ENCODE measurements at places on chromosomes 5 and 9.

GRCh38 chr5:141867139-141867538, 11.1 kb downstream of the PCDH1 start:
- DNase-seq = no peak

DNA sequence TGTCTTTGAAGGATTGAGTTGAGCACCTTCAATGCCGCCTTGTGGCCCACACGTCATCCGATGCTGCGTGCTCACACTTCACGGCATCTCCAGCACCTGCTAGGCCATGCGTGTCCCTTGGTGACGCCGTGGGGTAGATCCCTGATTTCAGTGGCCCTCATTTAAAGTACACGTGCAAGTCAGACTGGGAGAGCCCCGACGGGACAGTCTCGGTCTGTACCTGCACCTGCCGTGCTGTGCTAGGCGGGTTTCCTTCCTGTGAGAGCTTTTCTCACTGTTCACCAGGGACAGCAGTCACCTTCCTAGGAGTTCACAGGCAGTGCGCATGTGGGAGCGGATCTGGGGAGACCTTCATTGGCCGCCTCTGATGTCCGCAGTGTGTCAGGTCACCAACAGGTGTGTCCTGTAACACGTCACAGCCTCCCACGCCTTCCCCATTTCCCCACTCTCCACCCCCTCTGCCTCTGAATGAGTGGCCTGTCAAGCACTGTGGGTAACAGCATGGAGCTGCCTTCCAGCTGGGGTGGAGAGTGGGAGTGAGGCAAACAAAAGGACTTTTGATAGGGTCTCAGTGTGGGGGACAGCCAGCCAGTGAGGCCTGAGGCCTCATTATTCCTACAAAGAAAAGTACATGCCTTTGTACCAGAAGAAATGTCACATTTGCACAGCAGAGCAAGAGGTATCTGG, 236.4 kb downstream of the FANCC start:
- DNase-seq = no peak

DNA sequence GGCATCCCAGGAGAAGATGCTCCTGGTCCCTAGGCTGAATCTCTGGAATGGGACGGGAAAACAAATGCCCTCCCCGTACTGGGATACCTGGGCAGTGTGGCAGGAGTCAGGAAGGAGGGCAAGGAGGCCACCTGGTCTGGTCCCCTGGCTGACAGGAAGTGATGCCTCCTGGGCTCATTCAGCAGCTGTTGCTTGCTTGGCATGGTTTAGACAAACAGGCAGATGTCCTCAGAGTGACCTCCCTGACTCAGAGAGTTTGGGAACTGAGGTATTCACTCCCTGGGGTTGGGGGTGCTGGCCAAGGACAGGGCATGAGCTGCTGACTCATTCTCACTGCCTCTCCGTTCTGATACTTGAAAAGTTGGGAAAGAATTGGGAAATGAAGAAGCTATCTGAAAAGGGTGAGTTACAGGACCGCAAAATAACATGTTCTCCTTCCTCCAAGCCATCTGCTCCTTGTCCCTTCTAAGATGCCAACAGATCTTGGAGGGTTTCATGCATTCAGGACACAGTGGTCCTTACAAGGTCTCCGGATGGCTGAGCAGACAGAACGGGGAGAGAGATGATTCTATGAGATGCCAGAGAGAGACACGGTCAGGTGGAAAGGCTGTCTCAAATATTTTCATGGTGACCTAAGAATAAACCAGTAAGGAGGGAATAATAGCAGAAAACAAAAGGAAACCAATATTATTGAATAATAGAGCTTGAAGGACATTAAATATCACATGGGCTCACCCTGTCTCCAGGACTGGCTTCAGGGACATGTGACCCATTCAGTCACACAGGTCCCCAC, 534.5 kb downstream of the BNC2 start:
- DNase-seq = no peak

GRCh38 chr5:11443831-11444230, 460.4 kb downstream of the CTNND2 start:
- no peak for DNase-seq

GRCh38 chr5:139265001-139265400, 28.5 kb upstream of the MATR3 start:
- DNase-seq = no peak

All from stimulated activated CD8-positive, alpha-beta memory T cell treated with anti-CD3 and anti-CD28 coated beads, Interleukin-4, amount 100 ng/mL, for 1 hour (primary cell).